ENCODE measurements at places on chromosomes 2 and 18. TPM values are rescaled to one million over a fixed set of nuclear protein-coding genes. Genes with fewer than 3 reads are reported as not detected.

- no peak overlapping the region for H3K4me3 ChIP-seq
- no peak for DNase-seq
- no peaks in the 10 kb centered on the region for H3K27me3 ChIP-seq
- no peak overlapping the region for H3K27ac ChIP-seq
- H3K36me3 ChIP-seq, result no peaks in the 10 kb centered on the region
Measured at GRCh38 chr2:1421731-1422130, 8.5 kb downstream of the TPO start.

GRCh38 chr2:51268191-51268590 lies 236.3 kb upstream of the NRXN1 start:
- H3K27ac ChIP-seq, result no peak overlapping the region
- H3K4me1 ChIP-seq, result no peaks in the 10 kb centered on the region
- no peaks in the 10 kb centered on the region for H3K36me3 ChIP-seq

DNA sequence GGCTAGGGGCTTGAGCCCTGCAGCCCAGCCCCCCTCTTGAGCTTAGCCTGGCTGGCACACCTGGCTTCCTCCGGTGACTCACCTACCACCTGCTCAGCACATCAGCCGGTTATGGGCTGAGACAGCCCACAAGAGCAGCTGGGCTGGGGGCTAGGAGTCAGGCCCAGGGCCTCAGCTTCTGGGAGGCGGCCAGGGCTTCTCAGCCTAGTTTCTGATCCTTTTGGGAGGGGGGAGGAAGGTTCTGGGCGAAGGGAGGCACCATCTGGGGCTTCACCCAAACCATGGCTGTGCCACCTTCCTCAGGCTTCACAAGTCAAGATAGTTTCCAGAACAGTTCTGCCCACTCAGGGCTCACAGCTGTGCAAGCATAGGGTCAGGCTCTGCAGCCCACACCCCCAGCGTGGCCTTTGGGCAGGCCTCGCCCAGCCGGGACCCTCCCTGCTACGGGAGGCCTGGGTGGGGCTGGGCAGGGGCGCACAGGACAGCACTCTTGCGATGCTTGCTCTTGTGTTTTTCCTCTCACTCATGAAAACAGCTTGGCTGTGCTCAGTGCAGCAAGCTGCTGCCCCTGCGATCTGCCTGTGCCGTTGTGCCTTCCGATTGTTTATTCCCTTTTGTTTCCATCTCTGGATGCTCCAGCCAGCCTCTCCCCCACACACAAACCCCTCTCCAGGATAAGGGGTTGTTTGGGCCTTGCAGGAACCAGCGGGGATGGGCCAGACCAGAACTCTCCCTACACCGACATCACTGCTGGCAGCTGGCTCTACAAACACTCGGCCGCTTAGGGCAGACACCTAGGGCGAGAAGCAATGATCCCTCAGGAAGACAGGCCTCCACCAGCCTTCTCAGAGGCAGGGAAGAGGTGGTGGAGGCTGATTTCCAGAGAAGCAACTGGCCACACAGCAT lies 26.1 kb upstream of the SEMA4C start:
- H3K4me3 ChIP-seq, result no peak overlapping the region
- H3K36me3 ChIP-seq, result no peaks in the 10 kb centered on the region
- no peaks in the 10 kb centered on the region for H3K27me3 ChIP-seq
- no peak overlapping the region for H3K27ac ChIP-seq

GRCh38 chr2:102283996-102284395 lies 27.4 kb upstream of the IL1RL1 start:
- no peaks in the 10 kb centered on the region for H3K36me3 ChIP-seq
- no peak overlapping the region for H3K27ac ChIP-seq
- no peaks in the 10 kb centered on the region for H3K27me3 ChIP-seq
- no peak for DNase-seq
- H3K4me1 ChIP-seq, result no peaks in the 10 kb centered on the region

Gene SPP2
- polyA plus RNA-seq, result not detected

GRCh38 chr2:162424816-162425215 lies 80.9 kb downstream of the GCA start:
- H3K27ac ChIP-seq, result no peak overlapping the region
- no peaks in the 10 kb centered on the region for H3K36me3 ChIP-seq
- H3K4me1 ChIP-seq, result no peaks in the 10 kb centered on the region
- no peaks in the 10 kb centered on the region for H3K27me3 ChIP-seq

Gene GALR1
- not detected for polyA plus RNA-seq

GRCh38 chr2:118847762-118848172 lies 319 bp upstream of the EN1 start:
- no peaks in the 10 kb centered on the region for H3K4me1 ChIP-seq
- no peak overlapping the region for H3K27ac ChIP-seq
- H3K36me3 ChIP-seq, result no peaks in the 10 kb centered on the region
- H3K27me3 ChIP-seq, result peaks cover 24% of the 10 kb centered on the region
- H3K4me3 ChIP-seq, result no peak overlapping the region

DNA sequence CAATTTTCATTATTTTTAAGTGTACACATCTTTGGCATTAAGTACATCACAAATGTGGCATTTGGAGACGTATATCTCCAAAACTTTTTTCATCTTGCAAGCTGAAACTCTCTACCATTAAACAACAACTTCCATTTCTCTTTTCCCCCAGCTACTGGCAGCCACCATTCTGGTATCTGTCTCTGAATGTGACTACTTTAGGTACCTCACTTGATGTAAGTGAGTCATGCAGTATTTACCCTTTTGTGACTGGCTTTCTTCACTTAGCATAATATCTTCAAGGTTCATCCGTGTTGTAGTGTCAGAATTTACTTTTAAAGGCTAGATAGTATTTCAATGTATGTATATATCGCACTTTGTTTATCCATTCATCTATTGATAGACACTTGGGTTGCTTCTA lies 17.0 kb downstream of the BABAM2 start:
- no peak for DNase-seq
- H3K4me1 ChIP-seq, result no peaks in the 10 kb centered on the region
- H3K27ac ChIP-seq, result no peak overlapping the region

DNA sequence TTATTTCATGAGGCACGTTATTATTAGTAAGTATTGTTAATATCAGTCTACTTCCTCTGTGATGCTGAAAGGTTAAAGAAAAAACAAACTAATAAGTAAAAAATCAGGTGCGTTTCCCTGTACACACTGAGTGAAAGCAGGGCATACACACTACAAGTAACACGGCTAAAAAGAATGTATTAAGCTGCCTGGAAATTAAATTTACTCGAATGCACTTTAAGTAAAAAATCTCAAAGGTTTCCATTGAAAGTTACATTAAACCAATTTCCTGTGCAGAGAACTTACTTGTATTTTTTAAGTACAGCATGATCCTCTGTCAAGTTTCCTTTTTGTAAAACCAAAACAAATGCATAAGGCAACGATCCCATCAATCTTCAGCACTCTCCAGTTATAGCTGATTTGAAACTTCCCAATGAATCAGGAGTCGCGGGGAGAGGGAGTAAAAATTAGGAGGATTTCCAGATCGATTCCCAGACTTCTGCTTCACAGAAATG lies 633 bp downstream of the BCL2 start:
- H3K36me3 ChIP-seq, result no peaks in the 10 kb centered on the region
- peaks cover 24% of the 10 kb centered on the region for H3K4me1 ChIP-seq
- no peaks in the 10 kb centered on the region for H3K27me3 ChIP-seq
- H3K4me3 ChIP-seq, result peak overlapping the region; percentile 98

DNA sequence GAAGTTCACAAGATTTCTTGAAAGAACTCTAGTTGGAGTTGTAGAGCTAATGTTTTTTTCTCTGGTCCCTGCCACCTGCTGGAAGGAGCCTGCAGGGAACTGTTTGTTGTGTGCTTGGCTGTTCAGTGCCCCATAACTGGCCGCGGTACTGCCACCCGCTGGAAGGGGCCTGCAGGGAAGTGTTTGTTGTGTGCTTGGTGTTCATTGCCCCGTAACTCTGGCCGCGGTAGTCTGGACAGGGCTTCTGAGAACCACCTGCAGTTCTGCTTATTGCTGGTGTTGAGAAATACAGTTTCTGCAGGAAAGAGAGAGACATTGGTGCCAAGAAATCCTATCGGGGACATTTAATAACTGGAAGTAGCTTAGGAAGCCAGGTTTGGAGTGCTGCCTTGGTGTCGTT lies 58.1 kb downstream of the AGAP1 start:
- H3K4me1 ChIP-seq, result no peaks in the 10 kb centered on the region
- no peaks in the 10 kb centered on the region for H3K27me3 ChIP-seq
- DNase-seq, result no peak
- no peak overlapping the region for H3K4me3 ChIP-seq
- no peaks in the 10 kb centered on the region for H3K36me3 ChIP-seq
- no peak overlapping the region for H3K27ac ChIP-seq

DNA sequence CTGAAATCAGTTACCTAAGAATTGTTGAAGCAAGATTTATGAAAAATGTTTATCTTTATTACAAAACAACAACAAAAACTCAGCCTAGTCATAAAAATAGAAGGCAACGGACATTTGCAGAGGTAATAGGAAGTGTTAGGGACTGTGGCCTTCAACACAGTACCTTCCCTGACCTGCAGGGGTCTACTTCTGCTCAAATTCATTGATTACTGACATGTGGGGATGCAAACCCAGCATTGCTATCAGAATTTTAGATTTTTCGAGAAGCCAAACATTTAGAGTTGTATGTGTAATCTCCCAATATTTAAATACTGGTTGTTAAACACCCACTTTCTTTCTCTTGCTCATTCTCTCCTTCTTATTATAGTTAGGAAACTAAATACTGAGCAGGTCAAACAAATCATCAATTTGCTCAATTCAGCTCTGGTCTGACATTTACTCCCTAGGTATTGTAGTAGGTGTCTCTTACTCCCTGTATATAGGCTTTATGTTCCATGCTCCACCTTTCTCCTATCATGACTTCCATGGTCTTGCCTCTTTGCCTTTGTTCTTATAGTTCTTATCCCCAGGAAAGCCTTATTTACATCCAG lies 198.5 kb downstream of the UBE2E3 start:
- H3K27me3 ChIP-seq, result no peaks in the 10 kb centered on the region
- no peak overlapping the region for H3K4me3 ChIP-seq
- H3K27ac ChIP-seq, result no peak overlapping the region
- peaks cover 8% of the 10 kb centered on the region for H3K4me1 ChIP-seq
- no peaks in the 10 kb centered on the region for H3K36me3 ChIP-seq

DNA sequence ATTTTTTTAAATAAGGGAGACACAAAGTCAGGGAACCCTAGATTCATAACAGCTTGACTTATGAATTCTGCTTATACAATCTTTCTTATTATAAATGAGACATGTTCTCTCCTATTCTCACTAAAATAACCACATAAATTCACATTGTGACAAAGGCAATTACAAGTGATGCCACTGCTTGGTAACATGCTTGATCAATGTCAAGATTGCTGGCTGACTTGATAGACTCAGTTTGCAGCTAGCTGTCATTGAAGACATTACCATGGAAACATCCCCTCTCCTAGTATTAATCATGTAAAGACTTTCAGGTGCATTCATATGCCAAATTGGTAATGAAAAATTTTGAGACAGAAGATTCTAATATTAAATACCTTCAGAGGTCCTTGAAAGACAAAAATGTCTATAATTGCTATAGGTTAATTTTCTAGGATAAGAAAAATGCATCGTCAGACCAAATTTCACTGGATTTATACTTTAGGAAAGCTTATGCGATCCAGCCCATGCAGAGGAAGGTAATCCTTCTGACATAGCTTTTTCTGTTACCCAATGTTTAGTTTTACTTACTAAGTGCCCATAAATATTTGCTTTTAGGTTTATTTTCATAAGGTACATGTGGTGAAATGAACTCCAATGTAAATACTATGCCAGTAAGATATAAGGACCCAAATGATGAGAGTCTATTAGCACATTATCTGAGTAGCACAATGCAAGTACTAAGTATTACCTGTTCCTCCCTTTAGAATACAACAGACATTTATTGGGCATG lies 32.6 kb upstream of the ENOSF1 start:
- DNase-seq, result no peak
- no peak overlapping the region for H3K4me3 ChIP-seq
- H3K27ac ChIP-seq, result no peak overlapping the region
- no peaks in the 10 kb centered on the region for H3K27me3 ChIP-seq

Gene MAP3K19
- not detected for polyA plus RNA-seq

- H3K27ac ChIP-seq, result peak within 1 kb of the TSS; percentile 83
- DNase-seq, result no peak
- peaks cover 42% of the 10 kb centered on the region for H3K4me1 ChIP-seq
- H3K27me3 ChIP-seq, result no peaks in the 10 kb centered on the region
- no peaks in the 10 kb centered on the region for H3K36me3 ChIP-seq
- peak within 1 kb of the TSS; percentile 86 for H3K4me3 ChIP-seq
Measured at GRCh38 chr2:29114946-29115609, at the start of gene CLIP4. Gene CLIP4, plus strand, starts transcription at chr2:29115415. Its CDS starts 5,974 bp downstream, at chr2:29121389.

Gene PLEK
- 239 TPM for polyA plus RNA-seq

GRCh38 chr2:231646476-231646875 lies 53.8 kb downstream of the TEX44 start:
- H3K27ac ChIP-seq, result no peak overlapping the region
- H3K4me3 ChIP-seq, result no peak overlapping the region
- DNase-seq, result no peak

DNA sequence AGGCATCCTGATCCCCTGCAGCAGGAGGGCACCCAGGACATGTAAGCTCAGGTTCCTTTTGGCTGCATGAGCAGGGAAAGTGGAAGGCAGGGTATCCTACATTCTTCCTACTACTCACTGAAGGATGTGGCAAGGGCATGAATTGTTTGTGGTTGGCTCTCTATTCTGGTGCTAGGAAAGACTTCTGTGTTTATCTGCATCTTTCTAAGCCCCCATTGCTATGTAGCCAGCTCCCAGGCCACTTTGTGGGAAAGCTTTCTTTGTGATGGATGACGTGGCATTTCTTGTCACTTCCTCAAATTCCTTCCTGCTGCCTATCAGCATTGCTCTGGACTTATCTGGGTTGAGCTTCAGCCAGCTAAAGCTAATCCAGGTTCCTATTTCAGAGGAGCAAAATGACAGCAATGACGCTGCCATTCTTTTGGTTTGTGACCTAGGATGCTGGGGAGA lies 46.2 kb downstream of the MEIS1 start:
- no peaks in the 10 kb centered on the region for H3K36me3 ChIP-seq
- H3K27ac ChIP-seq, result no peak overlapping the region
- no peak overlapping the region for H3K4me3 ChIP-seq
- H3K27me3 ChIP-seq, result no peaks in the 10 kb centered on the region
- no peak for DNase-seq

GRCh38 chr18:673769-674168 lies 16.3 kb downstream of the TYMS start:
- peaks cover 39% of the 10 kb centered on the region for H3K36me3 ChIP-seq
- H3K4me3 ChIP-seq, result no peak overlapping the region
- no peak overlapping the region for H3K27ac ChIP-seq
- H3K27me3 ChIP-seq, result no peaks in the 10 kb centered on the region
- no peak for DNase-seq
